ENCODE measurements at places on chromosomes 7 and 10.

DNA sequence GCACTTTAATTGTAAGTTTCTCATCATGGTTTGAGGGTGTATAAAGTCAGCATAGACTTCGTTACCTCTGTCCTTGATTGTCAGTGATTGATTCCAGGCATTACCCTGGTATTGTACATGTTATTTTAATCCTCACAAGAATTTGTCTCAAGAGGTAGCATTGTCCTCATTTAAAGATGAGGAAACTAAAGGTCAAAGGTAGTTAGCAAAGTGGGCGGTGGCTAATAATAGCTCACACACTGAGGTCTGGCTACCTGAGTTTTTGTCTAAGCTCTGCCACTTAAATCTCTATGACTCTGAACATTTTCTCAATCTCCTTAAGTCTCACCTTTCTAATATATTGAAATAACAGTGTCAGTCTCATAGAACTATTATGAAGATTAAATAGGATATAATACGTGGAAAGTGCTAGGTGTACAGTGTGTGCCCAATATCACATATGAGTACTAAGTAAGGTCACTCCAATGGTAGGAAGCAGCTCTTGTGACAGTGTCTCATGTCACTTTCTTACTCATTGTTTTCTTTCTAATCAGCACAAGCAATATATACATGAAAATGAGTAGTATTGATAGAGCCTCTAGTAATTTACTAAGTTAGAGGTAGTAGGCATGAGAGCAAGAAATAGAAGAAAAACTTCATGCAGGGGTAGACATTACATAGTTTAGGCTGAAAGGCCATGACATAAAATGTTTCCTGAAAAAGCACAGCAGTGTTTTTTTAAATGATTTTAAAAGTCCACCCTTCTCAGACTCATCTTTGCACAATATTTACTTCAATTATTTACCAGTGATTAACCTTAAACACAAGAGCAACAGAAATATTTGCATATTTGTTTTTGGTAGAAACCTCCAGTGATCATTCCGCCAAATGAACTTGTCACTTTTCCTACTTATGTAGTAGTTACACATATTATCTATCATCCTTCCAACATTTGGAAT lies 21.0 kb downstream of the AHR start:
- DNase-seq, result no peak

- no peak for DNase-seq
Measured at GRCh38 chr10:5668429-5668828, 2.0 kb upstream of the ASB13 start.

- no peak for DNase-seq
Measured at GRCh38 chr7:11792166-11792565, 39.8 kb downstream of the THSD7A start.

- DNase-seq, result no peak
Measured at GRCh38 chr7:137120690-137121089, 222.8 kb downstream of the PTN start.

DNA sequence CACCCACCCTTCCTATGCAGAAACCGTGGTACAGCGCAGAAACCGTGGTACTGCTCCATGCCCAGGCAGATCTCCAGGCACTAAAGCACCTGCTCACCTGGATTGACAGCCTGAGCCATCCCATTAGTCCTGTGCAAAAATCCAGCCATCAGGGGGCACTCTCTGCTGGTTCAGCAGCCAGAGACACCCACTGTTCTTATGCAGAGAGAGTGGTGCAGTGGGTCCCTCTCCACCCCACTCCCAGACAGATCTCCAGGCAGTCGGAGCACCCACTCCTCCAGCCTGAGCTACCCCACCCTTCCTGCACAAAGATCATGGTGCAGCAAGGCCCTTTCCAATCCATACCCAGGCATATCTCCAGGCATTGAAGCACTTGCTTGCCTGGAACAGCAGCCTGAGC lies 219.8 kb downstream of the CTNNA3 start:
- no peak for DNase-seq

DNA sequence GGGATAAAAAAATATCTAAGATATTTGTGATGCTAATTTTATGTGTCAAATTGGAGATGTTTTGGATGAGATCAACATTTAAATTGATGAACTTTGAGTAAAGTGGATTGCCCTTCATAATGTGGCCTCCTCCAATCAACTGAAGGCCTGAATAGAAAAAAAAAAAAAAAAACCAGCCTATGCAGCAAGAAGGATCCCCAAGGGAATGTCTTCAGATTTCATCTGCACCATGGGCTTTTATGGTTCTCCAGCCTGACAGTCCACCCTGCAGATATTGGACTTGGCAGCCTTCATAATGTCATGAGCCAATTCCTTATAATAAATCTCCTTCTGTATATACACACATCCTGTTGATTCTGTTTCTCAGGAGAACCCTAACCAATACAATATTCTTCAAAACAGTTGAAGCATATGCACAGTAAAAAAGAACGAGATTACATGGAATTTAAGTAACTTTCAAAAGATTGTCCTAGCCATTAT lies 316.9 kb upstream of the PLXDC2 start:
- no peak for DNase-seq

Data from Right ventricle myocardium superior (tissue), 1 donor.